Stimulated activated CD4-positive, alpha-beta T cell treated with anti-CD3 and anti-CD28 coated beads, Interleukin-15, amount 100 ng/mL, for 24 hours (primary cell): ENCODE measurements at places on chromosomes 2 and 18.

DNA sequence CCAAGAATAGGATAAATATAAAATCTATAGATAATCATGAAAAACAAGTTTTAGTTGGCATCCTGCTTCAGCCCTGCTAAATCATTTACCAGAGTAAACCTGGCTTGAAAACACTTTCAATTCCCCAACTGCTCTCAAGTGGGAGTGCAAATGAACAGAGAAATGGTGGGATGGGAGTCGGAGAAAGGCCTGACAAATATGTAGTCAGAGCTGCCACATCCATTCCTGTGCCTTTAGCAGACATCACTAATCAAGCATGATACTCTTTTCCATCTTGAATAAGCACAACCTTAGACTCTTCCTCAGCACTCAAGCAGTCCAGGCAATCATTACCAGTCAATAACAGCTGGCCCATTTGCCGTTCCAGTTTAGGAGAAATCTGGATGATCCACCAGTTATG is 101.3 kb downstream of the ANKRD44 start:
- peak; percentile 15 for DNase-seq

GRCh38 chr2:229129738-229130371 is 141.2 kb downstream of the PID1 start:
- no peak for DNase-seq

- DNase-seq = no peak
Measured at GRCh38 chr2:158270536-158270935, 168.9 kb downstream of the UPP2 start.

GRCh38 chr2:239496700-239497099 is 95.9 kb upstream of the HDAC4 start:
- peak; percentile 13 for DNase-seq

DNA sequence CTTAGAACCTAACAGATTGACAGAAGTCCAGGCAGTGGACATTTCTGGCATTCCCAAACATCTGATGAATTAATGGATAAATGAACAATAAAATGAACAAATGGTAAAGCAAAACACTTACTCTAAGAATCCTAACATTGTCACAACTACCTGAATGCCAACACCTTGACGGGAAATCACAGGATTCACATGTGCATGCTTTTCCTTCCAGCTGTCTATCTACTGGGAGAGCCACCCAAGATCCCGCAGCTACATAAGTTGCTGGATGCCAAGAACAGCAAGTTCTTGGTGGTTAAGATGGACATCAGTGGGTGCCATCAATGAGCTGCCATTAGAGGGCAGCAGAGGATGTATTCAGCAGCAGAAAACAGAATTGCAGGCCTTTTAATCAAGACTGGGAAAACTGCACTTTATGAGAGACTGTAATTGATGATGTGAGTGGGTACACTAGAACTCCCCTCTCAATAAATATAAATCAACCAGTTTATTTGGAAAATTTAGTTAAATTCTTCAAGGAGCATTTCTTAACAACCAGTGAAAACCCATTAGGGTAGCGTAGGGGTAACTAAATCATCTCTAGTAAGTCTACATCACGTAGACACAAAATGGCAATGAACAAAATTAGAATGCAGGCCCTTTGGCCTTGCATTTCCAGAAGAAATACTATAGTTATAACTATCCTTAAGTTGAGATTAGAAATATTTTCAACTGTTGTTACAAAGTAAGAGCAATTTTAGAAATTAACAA is 45.6 kb downstream of the SESTD1 start:
- peak; percentile 63 for DNase-seq

DNA sequence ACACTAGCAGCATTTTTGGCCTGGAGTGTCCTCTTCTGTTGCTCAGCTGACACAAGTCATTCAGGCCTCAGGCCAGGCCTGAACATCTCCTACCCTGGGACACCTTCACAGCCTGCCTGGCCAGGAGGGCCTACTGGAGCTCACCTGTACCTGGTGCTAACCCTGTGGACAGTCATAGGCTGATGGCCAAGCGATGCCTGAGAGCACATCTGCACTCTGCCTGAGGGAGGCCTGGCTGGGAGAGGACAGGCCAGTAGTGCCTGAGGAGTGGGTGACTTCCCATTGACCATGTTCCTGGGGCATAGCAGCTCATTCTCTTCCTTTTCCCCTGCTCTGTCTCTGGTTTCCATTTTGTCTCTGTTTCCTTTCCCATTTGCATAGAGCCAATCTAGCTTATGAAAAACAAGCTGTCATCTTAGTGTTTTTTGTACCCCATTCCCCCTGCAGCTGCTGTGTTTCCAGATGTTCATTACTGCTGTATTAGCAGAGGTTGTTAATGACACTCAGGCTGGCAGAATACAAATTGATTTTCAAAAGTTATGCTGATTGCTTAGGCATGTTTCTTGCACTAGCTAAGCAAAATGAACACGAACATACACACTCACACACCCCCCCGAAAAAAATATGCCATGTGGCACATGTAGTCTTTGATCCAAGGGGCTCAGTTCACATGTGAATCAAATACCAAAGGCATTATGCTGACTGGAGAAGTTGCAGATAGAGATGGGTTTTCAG is 149.7 kb upstream of the HS6ST1 start:
- no peak for DNase-seq

GRCh38 chr18:59612381-59612780 is 84.8 kb downstream of the CCBE1 start:
- DNase-seq = no peak

GRCh38 chr2:42095923-42096408 is 48.1 kb downstream of the PKDCC start:
- peak; percentile 80 for DNase-seq

GRCh38 chr18:55879331-55879730 is 291.3 kb upstream of the TCF4 start:
- DNase-seq = no peak
